ENCODE measurements at places on chromosomes 13 and 19.

- DNase-seq = peak; percentile 55
Measured at GRCh38 chr19:45498411-45499195, at the start of gene PPM1N. TSS of gene PPM1N (plus strand) at chr19:45498443. CDS start at chr19:45498473, 30 bp downstream.

- no peak for DNase-seq
Measured at GRCh38 chr19:5877882-5878281, 7.5 kb upstream of the FUT5 start.

- DNase-seq = no peak
Measured at GRCh38 chr13:110411688-110412059, 104.6 kb downstream of the COL4A2 start.

GRCh38 chr19:1455002-1455335 is 5.0 kb downstream of the APC2 start:
- no peak for DNase-seq

DNA sequence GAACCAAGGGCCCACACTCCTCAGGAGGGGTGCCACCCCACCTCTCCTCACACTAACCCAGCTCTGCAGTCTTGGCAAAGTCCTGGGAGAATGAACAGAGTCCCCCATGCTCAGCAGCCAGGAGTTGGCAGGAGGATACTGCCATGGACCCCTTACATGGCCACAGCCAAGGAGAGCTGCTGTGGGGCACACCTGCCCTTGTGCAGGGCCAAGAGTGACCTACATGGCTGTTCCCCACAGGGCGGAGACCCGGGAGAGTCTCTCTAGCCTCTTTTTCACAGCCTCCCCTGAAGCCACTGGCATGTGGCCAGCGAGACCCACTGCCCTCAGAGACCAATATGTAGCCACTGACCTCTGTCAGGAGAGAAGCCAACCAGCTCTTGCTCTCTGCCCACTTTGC is 45.9 kb upstream of the VSTM2B start:
- no peak for DNase-seq

GRCh38 chr19:1411255-1412191 is 4.1 kb downstream of the DAZAP1 start:
- no peak for DNase-seq

DNA sequence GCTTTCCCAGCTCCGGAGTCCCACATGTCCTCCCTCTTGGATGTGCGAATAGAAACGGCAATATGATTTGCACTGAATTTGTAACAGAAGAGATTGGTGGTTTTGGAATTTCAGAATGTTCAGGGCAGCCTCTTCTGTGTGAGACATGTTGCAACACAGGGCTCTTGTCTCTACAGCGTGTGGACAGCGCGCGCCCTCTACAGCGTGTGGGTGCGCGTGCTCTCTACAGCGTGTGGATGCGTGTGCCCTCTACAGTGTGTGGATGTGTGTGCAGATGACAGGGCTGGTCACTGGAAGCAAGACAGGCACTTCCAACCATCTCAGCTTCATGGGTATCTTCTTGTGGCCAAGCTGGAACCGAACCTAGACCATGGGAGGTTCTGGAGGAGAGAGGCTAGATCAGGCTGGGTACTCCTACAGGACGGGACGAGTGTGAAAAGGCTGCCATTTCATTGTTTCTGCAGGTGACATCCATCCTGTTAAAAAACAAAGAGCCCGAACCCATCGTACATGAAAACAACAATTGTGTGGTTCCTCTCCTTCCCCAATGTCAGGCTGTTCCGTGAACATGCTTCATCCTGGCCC is 78.4 kb downstream of the TEX29 start:
- DNase-seq = no peak

DNA sequence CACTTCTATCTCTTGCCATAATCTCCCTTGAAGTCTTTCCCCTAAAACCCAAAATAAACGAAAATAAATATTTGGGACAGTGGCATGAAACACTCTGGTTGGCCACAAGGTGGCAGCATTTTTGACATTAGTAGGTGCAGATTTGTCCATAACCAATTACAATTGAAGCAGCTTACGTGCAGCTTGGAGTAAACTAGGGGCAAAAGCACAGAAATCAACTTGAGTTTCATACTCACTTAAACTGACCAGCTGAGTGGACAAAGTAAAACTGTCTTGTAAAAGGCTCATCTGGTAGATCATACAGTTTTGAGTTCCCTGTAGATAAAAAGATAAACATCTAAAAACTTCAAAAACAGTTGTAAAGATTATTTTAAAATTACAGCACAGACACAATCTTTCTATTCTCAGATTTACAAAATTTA is 18.8 kb downstream of the PDCD5 start:
- no peak for DNase-seq

GRCh38 chr19:47660435-47660832 is 51.5 kb downstream of the BICRA start:
- no peak for DNase-seq

GRCh38 chr13:109314101-109314500 is 472.3 kb downstream of the IRS2 start:
- no peak for DNase-seq

DNA sequence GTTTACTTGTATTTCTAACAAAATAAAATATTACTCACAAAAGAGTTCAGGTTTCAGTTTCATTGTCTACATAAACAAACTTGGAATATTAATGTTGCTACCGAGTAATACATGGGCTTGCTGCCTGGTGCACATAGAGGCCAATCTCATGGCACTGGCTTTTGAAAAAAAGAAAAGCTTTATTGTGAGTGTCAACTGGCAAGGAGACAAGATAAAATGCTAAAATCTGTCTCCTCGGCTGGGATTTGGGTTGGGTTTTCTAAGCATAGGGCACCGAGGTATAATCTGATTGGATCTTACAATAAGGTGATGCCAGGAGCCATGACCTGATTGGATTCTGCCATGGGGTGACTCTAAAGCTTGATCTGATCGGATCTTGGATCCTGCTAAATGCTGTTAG is 1519.9 kb upstream of the MIR17HG start:
- DNase-seq = no peak

DNA sequence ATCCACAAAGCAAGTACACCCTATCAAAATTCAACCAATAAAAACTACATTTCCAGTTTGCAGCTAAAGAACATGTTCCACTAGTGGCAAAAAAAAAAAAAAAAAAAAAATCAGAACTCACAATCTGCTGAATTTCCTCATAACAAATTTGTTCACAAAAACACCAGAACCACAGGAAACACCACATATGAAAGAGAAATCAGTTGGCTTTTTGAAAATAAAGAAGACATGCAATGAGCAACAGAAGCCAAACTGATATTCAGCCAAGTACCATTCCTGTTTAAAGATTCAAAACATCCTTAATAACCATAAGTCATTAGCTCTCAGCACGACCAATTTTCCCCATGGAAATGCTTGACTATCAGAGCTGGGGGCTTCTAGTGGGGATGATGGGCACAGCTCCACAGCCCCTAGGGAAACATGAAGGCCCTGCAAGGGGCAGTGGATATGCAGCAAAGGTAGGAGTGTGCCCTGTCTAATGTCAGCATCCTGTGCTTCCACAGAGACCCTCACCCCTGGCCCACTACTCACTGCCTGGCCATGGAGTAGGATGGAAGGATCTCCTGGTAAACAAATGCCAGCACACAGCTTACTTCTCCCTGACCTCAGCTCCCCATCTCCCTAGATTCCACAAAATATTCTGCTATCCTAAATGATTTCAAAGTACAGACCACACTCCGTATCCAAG is 74.0 kb upstream of the DOCK9 start:
- DNase-seq = no peak

DNA sequence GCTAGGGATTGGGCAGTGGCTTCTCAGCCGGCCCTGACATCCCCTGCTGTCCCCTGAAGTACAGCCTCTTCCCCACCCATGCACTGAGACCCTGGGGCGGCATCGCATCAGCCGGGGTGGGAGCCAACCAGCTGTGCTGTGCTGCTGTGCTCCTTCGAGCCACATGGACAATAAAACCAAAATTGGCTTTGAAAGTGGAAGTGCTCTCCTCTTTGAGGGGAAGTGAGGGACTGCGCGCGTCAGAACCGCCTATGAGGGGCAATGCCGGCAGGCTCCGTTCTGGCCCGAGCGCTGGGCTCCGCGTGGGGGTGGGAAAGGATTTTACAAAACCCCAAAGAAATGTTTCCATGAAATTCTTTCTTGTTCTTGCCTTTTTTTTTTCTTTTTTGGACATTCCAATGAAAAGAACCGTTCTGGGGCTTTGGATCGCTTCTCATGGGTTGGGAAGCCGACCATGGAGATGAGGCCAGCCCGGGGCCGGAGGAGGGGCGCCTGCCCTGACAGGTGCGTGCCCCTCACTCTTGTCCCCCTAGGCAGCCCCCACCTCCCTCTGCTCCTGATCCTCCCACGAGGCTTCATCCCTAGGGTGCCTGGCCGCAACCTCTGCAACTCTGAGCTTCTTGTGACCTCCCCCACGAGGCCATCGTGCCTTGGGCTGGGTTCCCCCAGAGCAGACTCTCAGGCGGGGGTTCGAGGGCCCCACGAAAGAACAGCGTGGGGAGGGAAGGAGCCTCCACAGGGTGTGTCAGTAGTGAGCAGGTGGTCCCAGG is 22.6 kb downstream of the KLHL26 start:
- DNase-seq = no peak

DNA sequence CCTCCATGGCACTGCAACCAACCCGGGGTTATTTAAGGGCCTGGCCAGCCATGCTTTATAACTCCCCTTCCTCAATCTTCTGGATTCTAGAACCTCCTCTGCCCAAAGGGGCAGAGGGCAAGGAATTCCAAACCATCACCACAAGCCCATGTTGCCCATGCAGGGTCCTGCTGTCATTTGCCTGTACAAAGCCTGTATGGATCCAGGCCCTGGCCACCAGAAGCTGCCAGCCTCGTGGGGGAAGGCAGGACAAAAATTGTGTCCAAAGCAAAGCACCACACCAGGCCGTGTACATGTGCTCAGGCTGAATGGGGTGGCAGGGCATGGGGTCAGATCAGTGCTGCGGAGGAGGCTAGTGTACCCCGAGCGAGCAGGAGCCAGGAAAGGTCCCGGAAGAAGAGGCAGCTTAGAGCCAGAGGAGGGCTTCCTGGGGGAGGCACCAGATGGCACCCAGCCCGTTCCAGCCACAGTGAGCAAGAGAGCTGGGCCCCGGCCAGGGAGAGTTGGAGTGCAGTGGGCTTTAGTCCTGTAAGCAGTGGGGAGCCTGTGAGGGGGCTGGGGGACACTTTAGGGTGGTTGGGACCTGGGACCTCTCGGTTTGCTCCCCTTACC is 35.8 kb downstream of the CAPN12 start:
- no peak for DNase-seq

DNA sequence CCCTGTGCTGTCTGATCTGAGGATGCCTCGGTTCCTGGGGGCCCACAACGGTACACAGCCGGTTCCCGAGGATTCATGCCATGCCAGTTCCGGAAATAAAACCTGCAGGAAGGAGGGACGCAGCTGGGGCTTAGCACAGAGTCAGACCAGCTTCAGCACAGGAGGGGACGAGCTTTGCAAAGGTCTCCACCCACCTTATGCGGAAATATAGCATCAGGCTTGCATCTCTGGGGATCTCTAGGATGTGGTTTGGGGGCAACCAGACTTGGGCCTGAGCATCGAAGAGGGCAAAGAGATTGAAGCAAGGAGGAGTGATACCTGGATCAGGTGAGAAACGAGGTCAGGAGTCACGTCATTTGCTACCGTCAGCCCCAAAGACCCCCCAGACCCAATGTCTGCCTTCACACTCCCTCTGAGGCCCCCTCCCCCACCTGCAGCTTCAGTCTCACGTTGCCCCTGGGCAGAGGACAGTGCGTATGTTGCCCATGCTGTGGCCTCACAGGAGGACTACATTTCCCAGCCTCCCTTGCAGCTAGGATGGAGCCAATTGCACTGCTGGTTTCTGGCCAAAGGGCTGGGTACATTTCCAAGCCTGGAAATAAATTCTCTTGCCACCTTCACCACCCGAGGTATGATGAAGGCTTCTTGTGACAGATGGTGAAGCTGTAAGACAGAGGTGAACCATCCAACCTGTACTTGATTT is 12.1 kb downstream of the TYK2 start:
- DNase-seq = no peak

DNA sequence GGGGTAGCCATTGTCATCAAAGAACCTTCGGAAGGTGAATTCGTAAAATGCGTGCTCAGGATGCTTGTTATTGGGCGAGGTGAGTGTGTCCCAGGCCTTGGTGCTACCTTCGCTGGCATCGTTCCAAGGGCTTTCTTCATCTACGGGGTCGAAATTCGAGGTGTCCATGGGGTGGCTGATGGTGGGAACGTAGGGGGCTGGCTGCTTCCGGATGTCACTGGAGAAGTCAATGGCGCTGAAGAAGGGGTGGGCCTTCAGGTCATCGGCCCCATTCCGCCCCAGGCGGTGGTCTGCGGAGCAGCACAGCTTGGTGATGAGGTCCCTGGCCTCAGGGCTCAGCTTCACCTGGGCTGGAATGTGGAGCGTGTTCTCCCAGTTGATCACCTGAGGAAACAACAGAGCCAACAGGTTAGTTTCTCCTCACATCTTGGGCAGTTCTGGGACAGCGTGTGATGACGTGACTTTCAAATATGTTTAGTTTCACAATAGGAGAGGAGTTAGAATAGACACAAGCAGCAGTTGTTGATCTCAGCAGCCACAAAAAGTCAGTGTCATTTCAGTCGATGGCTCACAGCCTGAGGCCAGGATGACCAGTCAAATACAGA is 72.5 kb upstream of the XPO4 start:
- no peak for DNase-seq

DNA sequence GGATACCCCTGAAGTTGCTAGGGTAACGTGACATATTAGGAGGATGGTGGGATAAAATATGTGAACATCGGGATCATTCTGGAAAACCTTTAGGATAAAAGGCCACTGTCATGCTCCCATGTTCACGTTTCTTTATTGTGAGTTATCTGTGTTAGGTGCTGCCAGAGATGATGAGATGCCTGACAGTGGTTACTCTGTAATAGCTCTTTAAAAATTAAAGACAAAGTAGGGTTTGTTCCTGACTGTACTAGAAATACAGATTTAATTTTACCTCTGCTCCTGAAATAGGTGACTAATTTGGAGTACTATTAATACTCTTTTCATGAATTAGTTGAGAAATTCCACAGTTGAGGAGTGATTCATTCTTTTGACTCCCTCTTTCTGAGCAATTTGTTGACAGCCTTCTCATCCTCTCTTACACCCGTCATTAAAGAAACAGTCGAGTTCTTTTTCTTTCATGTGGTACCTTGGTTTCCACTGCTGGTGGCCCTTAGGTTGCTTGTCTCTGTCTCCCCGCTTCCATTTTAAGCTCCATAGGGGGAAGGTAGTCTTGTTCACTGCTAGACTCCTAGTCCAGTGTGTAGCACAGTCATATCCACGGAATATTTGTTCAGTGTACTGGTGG is 28.4 kb downstream of the SAE1 start:
- peak; percentile 14 for DNase-seq

- DNase-seq = no peak
Measured at GRCh38 chr19:10137751-10138682, 18.3 kb upstream of the EIF3G start.

DNA sequence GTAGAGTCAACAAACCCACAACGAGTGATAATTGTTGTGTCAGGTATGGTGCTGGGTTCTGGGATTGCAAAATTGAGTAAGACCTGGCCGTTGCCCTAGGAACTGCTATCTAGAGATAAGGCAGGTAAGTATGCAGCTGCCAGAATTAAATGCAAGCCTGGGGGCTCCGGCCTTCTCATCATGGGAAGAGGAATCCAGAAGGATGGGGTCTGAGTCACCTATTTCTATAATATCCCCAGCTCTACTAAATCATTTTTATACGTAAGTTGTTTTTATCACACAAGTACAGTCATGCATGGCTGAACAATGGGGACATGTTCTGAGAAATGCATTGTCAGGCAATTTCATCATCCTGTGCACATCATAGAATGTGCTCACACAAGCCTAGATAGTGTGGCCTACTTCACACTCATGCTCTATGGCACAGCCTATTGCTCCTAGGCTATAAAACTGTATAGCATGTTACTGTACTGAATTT is 203.0 kb downstream of the KLF5 start:
- no peak for DNase-seq

GRCh38 chr19:18966307-18966706 is 25.3 kb upstream of the HOMER3 start:
- no peak for DNase-seq

Measured in T-helper 17 cell (primary cell).